ENCODE measurements at places on chromosomes 16 and 17.

GRCh38 chr17:13001991-13002615 lies 15.7 kb downstream of the ELAC2 start:
- DNase-seq = no peak

DNA sequence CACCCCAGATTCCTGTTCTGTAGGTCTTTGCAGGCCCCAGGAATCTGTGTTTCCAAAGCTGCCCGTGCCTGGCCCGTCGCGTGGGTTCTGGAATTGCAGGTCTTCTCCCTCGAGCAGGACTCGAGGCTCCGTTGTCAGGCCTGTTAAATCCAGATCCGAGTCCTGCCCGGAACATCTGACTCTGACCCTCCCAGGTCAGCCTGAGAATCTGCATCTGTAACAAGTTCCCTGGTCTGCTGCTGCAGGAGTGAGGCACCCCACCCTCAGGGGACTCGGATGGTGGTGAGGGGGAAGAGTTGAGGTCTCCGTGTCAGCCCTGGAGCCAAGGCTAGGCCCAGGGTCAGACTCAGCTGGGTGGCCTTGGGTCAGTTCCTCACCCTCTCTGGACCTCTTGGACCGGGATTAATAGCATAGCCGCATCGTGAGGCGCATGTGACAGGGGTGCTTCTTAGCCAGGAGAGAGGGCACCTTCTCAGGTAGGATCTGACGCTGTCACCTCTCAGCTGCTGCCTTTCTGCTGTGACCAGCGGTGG lies 8.8 kb downstream of the SPIRE2 start:
- no peak for DNase-seq

GRCh38 chr17:44533533-44534246 lies 23.6 kb upstream of the FZD2 start:
- DNase-seq = peak; percentile 82

- no peak for DNase-seq
These were observed 41.1 kb downstream of the NLRC5 start for GRCh38 chr16:57030346-57030902.

DNA sequence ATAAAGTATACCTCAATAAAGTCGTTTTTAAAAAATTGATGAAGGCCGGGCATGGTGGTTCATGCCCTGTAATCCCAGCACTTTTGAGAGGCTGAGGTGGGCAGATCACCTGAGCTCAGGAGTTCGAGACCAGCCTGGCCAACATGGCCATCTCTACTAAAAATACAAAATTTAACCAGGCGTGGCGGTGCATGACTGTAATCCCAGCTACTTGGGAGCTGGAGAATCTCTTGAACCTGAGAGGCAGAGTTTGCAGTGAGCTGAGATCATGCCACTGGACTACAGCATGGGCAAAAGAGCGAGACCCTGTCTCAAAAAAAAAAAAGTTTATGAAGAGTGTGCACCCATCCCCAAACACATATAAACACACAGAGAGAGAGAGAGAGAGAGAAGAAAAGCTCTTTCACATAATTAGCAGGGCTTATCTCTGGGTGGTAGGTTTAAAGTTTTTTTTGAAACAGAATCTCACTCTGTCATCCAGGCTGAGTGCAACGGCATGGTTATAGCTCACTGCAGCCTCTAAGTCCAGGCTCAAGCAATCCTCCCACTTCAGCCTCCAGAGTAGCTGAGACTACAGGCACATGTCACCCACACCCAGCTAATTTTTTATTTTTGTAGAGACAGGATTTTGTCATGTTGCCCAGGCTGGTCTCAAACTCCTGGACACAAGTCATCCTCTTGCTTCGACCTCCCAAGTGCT lies 3.0 kb downstream of the SREBF1 start:
- no peak for DNase-seq

DNA sequence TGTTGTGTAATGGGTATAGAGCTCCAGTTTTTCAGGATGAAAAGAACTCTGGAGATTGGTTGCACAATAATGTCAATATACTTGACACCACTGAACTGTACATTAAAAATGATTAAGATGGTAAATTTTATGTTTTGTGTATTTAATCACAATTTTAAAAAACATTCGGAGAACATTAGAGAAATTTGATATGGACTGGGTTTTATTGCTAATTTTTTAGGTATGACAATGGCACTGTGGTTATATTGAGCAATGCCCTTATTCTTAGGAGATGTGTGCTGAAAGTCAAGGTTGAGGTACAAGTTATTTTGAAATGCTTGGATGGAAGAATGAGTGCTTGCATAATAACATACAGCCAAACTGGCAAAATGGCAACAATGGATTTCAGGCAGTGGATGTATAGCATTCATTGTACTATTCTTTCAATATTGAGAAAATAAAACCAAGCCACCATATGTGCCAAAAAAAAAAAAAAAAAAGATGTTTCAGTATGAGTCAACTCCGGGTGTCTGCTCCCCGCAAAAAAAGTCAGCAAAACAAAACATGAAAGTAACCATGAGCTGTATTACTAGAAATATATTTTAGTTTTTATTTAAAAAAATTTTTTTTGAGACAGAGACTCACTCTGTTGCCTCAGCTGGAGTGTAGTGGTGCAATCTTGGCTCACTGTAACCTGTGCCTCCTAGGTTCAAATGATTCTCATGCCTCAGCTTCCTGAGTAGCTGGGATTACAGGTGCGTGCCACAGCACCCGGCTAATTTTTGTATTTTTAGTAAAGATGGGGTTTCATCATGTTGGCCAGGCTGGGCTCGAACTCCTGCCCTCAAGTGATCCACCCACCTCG lies 19.8 kb downstream of the HOXB1 start:
- DNase-seq = no peak

GRCh38 chr16:20833086-20833485 lies 26.8 kb downstream of the REXO5 start:
- no peak for DNase-seq

DNA sequence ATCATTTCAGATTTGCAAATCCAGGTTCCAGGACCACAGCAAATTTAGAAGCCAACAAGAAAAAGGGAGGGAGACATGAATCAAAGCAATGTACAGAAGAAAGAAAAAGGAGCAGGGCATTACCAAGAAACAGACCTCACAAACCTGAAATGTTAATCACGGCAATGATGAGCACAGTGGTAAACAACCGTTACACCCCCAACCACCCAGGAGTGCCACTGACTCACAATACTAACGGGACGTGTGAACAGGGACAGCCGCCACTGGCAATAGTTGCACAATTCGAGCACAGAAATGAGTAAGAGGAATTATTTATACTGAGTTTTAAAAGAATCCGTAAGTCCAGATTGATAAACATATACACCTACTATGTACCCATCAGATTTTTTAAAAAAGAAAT lies 13.8 kb downstream of the USP22 start:
- no peak for DNase-seq

Measured in AG04450 (cell line).